ENCODE measurements at places on chromosomes 2 and 18.

- no peak for DNase-seq
Observed at GRCh38 chr2:96685577-96686459, 43.3 kb downstream of the FER1L5 start.

- DNase-seq = peak; percentile 33
Observed at GRCh38 chr18:21262979-21263378, 20.9 kb downstream of the GREB1L start.

- DNase-seq = peak; percentile 92
Observed at GRCh38 chr2:25041928-25042320, at the start of gene EFR3B. Gene EFR3B, plus strand, starts transcription at chr2:25042076. Its CDS starts 237 bp downstream, at chr2:25042313.

DNA sequence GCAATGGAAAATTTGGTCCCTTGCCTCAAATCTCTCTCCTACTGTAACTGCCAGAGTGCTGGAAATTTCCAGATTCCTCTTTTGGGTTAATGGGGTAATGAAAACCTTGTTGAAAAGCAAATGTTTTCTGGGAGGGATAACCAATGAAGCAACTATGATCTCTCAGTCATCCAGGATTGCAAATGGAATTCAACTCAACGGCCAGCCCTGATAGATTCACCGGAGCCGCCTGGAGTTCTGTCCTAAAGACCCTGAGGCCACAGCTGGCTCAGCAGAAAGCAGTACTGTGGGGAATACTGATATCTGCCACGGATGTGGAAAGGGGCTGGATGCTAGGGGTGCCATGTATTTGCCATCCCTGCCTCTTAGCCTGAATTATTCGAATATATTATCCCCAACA is 167.8 kb downstream of the NRP2 start:
- no peak for DNase-seq

DNA sequence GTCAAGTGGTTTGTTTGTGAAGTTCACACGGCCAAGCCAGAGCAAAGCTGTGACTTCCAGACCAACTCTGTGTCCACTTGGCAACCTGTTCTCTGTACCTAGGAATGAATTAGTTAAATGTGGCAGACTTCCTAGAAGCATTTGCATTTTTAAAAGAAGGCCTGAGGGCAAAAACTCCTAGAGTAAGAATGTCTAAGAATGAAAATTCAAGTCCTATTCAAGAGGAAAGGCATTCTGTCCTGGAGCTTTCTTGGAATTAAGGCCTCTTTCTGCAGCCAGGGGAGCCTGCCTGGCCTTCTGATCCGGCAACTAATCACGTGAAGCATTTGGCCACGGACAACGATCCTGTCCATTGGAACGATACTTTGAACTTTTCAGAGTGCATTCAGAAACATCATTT is 155.0 kb downstream of the SETBP1 start:
- no peak for DNase-seq

DNA sequence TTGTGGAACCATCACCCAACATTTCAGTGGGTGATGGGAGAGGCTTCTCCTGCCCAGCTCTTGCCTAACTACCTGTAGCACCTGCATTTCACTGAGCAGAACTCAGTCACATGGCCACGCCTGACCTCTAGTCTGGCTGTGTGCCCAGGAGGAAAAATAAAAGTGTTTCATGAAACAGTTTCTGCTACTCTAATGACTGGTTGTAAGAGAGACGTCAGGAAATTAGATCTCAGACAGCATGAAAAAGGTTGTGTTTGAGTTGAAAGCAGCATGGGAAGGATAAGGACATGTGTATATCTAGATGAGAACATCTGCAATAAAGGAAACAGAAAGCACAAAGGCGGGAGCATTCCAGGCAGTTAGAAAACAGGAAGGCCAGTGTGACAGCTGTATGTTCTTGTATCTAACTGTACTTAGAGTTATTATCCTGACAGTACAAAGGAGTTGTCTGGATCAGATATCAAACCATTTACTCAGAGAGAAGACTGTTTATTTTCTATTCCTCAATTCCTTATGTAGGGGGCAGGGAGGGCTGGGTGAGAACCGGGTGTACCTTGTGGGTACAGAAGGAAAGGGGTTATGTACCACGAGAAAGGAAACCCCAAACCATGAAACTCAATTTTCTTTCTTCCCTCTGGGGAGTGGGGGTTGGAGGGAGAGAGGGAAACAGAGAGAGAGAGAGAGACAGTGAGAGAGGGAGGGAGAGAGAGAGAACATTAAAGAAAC is 307.4 kb upstream of the VWC2L start:
- no peak for DNase-seq

Measured in NCI-H1930 (cell line).